ENCODE measurements at places on chromosomes 12 and 14.

DNA sequence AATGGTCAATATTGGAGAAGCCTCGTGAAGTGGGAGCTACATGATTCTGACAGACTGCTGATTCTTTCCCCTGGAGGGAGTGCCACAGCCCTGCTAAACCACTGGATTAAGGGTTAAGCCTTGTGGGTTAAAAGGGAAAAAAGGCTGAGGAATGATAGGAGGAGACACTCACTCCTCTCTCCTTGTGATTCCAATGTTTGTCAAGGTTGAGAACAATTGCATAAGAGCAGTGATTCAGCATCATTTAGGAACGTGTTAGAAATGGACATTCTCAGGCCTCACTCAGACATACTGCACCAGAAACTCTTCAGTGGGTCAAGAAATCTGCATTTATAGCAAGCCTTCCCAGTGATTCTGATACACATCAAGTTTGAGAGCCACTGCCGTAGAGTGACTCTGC, 87.8 kb upstream of the GZMB start:
- no peak for DNase-seq

DNA sequence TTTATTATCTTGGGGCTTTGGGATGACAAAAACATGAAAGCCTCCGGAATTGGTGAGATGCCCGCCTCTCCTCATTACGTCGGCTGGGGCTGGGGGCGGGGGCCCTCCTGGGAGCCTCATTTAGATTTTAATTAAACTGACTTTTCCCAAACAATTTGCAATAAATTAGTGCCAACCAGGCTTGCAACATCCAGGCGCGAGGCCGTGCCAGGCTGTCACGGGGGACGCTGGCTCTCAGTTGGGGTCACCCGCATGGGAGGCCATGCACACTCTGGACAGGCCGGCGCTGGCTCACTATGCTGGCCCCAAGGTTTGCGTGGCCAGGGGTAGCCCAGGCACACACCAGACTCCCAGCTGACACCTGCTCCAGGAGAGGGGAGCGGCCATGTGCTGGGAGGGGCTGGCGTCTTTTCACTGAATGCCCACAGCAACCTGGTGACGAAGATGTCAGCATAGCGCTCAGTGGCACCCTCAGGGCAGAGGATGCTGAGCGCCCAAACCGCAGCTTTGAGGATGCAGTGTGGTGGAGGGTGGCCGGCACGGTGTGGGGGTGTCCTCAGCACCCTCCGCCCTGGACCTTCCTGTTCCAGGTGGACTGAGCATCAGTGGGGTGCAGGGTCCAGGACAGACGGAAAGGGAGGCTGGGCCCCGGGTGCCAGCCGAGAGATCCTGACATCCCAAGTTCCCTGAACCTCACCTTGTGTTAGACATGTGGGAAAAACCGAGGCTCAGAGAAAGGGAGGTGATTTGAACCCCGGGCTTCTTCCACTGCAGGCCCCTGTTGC, 190.8 kb upstream of the C14orf180 start:
- no peak for DNase-seq

GRCh38 chr14:77124345-77125280, 17.0 kb downstream of the ZDHHC22 start:
- DNase-seq: peak; percentile 63

GRCh38 chr12:119320678-119321077, 13.9 kb upstream of the CCDC60 start:
- DNase-seq: no peak

DNA sequence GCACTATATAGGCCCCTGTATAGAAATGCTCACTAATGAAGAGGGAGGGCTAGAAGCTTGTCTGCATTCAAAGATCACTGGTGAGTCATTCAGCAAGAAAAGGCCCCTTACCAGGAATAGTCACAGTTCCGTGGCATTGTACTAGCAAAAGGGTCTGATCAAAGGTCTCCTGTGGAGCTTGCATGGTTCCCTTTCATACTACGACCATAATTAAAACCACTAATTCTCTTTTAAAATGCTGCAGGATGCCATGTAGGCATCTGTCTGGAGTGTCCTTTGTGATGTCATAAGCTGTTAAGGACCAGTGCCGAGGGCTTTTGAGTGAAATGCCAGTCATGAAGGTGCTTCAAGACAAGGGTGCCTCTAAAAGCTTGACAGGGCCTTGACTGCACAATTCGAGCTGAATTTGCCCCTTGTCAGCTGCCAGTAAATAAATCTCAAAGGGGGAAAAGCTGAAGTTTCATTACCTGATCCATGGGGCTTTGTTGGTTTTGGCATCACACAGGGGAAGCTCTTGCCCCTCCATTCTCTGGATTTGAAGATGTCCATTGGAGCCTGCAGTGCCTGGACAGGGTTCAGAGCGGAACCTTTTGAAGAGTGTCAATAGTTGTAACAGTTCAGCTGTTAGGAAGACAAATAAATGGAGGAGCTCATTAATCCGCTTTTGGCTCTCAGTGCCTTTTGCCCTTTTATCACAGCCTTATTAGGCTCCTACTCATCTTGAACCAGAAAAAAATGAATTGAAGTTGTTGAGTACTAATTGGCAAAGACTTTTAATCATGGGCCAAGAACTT, 69.1 kb downstream of the TMEM260 start:
- no peak for DNase-seq

GRCh38 chr14:100381395-100382105, 58.4 kb downstream of the SLC25A47 start:
- DNase-seq: no peak

- DNase-seq: peak; percentile 74
Measured at GRCh38 chr12:9331218-9331626, 123.0 kb upstream of the PZP start.

DNA sequence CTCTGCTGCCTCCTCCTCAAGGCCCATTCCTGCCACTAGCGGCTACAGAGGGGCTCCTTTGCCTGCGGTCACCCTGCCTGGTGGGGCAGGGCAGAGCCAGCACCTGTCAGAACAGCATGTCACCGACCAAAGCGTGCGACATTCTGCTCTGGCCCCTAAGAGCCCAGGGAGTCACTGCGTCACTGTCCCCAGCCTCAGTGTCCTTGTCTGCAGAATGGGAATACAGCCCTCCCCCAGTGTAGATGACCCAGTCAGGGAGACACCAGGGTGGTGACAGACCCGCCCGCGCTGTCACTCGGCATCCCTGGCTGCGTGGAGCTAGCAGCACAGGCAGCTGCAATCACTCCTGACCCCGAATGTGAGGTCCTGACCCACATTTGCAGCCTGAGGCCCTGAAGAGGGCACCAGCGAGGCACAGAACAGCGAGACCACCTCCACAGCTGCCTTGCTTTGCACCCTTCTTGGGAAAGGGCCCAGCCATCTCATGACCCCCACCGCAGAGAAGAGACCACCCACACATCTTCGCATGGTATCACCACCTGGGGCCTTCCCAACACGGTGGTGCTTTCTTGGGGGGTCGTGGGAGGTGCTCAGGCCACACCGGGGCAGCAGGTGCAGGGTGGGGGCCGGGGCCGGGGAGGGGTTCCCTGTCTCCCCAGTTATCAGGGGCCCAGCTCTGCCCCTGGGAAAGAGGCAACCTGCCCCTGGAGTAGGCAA, 2.5 kb downstream of the AHNAK2 start:
- DNase-seq: peak; percentile 8

DNA sequence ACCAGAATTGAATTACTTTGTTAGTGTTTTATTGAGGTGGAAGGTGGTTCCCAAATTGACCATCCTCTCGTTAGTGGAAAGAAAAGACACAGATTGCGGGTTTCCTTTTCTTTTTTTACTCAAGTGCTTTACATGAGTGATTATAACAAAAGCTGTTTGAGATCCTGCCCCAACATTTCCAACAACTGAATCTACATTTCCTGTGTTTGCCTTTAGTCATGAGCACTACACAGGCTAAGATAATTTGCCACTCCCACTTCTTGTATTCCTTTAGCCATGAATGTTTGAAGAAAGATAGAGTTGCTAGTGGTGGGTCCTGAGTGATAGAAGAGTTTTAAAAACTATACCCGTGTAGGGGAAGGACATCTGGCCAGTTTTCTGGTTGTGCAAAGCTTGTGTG, 16.0 kb downstream of the RERGL start:
- DNase-seq: no peak

GRCh38 chr14:50542941-50543418, 10.6 kb upstream of the MAP4K5 start:
- peak; percentile 54 for DNase-seq

GRCh38 chr14:64581363-64581762, 31.6 kb downstream of the PPP1R36 start:
- DNase-seq: no peak

DNA sequence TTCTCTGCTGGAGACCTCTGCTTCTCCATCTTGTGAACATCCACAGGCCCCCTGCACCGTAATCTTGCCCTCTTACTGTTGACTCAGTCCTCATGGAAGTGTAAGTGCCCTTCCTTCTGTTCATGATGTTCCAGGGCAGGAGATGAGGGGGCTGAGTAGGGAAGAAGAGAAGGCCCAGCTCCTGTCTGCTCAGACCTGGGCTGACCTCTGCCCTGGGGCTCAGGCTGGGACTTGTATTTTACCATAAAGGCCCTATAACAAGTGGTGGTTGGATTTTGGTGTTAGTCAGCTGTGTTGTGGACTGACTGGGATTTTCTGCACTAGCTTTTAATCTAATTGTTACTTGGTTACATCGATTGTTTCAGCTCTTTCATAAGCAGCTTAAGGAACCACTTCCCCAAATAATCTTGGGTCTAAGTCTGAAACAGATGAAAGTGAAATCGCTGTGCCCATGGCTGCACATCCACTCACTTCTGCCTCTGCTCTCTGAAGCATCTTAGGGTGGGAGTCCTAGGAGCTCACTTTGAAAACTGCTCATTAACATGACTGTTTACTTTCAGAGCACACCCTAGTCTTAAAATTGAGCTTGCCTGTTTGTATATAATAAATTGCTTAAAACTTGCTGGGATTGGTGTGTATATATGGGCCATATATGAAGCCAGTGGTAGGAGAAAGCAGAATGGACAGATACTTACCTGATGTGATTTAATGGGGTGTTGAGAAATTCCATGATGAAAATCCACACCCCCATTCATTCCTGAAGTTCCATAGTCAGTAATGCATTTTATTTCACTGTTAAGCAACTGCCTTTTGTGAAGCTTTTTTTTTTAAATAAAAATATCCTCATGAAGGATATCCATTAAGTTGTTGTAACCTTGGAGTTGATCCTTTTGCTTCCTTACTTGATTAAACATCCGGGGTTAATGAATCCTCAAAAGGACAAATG, 17.7 kb downstream of the C12orf71 start:
- no peak for DNase-seq

GRCh38 chr14:24948261-24948847, 101.6 kb downstream of the STXBP6 start:
- DNase-seq: no peak

DNA sequence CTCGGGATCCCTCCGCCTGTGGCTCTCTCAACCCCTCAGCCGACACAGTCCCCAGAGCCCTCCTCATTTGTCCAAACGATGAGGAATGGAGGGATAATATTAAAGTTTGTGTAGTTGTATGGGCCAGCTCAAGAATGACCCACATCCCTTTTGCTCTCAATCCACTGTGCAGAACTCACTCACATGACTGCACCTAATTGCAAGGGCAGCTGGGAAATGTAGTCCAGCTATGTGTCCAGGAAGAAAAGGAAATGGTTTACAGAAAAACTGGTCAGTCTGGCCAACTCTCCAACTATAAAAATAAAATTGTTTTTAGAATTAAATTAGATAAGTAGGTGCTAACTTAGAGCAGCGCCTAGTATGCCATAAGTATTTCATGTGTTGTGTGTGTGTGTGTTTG, 66.6 kb downstream of the GALNT8 start:
- DNase-seq: no peak

GRCh38 chr14:103104654-103105452, 10.3 kb downstream of the EXOC3L4 start:
- peak; percentile 70 for DNase-seq

DNA sequence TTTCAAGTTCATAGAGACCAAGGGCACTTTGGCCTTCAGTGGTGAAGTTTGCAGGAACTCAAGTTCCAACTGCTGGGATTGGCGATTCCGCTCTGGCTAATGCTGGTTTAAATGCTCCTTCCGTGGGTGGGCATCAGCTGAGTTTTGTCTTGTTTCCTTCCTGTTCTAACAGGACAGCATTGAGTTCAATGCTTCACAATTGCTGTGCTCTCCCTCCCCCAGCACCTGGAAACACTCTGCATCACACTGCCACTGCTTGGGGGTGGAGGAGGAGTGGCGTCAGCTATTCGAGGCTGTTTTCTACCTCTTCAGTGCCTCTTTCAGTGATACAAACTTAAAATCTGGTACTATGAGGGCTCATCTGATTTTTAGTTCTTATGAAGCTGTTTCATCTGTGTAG, 634.9 kb downstream of the FSCB start:
- no peak for DNase-seq

GRCh38 chr14:24849471-24849870, 200.5 kb downstream of the STXBP6 start:
- DNase-seq: no peak

DNA sequence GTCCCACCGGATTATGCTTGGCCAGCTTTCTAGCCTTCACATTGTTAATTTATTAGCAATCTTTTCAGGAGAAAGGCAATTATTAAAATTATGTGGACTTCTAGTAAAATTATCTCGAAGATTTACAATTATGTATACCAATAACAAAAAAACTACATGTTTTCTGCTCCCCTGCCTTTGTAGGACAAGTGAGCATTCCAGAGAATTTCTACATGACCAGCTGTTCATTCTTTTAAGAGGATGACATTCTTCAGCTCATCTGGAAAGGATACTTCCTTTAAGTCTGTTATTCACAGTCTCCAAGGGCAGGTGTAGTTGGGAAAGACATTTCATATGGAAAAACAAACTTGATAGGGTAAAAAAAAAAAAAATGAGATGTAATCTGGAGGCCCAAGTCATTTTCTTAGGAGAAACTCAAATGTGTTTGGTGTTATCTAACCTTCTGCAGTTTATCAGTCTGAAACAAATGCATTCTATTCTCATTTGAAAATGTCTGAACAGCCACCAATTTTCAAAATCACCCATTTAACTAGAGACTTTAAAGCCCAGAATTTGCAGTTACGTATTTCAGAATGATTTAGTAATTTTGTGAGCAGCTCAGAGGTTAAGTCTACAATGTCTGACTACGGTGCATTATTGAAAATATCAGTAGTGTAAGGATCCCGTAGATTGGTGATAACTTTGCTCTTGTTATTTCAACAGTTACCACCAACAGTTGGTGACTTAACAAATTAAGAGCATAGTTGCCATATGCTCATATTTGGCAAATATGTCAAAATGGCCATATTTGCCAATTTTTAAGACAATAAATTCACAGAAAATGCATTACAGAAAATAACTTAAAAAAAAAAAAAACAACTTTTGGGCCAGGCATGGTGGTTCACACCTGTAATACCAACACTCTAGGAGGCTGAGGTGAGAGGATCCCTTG, 1.8 kb upstream of the PHLDA1 start:
- no peak for DNase-seq

DNA sequence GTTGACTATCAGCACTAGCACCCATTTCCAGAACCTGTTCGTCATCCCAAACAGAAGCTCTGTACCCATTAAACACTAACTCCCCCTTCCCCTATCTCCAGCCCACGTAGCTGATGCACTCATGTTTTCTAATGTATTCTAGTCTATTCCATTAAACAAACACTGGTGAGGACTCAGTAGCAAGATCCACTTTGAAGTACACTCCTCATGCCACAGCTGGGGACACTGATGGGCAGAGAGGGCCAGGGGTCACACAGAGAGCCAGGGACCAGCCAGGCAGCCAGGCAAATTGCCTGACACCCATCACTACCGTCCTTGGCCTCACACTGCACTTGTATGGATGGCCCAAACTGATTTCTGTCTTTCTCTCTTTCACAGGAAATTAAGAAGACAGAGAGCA, 269.9 kb upstream of the DIO3 start:
- no peak for DNase-seq
